ENCODE measurements at places on chromosomes 5 and 9.

GRCh38 chr5:135038205-135038812, 4.3 kb upstream of the PITX1 start:
- DNase-seq: no peak

DNA sequence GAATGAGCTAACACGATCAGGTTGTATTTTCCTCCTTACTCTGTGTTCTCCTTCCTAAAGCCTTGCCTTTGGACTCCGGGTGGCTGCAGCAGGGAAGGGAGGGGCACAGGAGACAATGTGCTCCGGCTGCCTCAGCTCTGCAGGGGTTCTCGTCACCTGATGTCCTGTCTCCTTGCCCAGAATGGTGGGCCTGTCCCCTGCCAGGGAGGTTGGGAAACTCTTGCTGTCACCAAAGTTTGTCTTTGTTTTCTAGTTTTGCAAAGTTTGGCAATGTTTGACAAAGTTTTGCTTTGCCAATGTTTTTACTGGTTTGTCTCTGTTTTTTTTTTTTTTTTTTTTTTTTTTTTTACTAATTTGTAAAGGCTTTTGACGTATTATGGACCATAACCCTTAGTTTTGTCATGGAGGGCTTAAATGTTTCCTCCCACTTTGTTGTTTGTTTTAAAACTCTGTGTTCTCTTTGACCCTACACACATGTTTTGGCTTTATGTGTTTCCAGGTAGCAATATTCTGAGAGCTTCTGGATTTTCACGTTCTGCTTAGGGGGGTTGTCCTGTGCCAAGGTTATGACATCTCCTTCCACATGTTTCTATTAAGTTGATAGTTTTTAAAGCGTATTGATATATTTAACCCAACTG, 49.3 kb downstream of the GADD45G start:
- no peak for DNase-seq

DNA sequence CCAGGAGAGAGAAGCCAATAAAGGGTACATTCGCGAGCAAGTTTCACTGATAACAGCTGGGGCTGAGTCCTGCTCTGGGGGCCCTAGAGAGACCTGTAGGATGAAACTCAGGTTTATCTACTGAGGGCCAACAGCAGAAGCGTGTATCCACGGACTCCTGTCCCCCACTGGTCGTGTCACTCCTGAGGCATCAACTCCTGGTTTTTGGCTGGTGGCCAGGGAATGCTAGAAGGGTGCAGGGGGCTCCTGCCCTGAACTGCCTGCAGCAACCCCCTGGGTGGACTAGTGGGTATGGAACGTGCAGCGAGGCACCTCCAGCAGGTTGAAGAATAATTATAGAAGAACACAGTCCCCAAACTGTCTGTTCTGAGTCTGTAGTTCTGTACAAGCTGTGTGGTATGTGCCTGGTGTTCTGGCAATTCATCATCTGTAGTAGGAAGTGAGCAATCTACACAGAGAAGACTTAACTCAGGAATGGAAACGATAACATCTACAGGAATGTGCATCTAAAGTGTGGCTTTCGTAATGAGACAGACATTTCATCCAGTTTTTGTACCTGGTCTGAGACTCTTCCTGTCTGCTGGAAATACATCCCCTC, 64.5 kb upstream of the GNA14 start:
- no peak for DNase-seq

DNA sequence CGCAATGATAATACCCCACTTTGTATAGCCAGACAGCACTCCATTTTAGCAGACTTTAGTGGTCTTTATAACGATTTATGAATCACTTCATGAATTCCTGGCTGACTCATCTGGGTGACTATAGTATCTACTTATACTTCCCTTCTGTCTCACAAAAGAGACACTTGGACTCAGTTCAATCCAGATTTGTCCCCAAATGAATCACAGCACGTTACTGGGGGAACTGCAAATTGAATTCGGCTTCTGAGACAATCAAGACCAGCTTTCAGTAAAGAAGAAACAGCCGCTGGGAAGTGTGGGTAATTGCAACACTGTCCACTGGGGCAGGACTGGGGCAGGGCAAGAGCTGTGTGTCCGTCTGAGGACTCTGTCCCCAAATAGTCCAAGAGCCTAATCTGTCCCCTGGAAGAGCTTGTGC, 337.3 kb upstream of the RFX3 start:
- no peak for DNase-seq

- no peak for DNase-seq
Observed at GRCh38 chr9:114370968-114371320, 16.8 kb downstream of the AKNA start.

DNA sequence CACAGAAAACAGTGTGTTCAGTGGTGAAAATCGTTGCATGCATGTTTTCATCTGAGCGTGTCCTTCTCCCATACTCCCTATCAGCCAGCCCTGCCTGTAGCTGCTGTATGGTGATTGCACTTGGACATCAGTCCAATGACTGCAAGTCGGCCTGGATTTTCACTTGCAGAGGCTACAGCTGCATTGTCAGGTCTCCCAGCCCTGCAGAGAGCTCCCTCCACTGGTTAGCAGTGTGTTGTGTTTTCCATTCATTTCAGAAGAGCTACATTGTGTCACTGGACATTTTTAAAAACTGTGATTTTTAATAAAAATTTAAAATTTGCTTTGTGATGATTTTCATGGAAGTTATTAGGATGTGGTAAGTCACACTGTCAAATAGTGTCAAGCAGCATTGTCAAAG, 96.6 kb downstream of the SYK start:
- no peak for DNase-seq

DNA sequence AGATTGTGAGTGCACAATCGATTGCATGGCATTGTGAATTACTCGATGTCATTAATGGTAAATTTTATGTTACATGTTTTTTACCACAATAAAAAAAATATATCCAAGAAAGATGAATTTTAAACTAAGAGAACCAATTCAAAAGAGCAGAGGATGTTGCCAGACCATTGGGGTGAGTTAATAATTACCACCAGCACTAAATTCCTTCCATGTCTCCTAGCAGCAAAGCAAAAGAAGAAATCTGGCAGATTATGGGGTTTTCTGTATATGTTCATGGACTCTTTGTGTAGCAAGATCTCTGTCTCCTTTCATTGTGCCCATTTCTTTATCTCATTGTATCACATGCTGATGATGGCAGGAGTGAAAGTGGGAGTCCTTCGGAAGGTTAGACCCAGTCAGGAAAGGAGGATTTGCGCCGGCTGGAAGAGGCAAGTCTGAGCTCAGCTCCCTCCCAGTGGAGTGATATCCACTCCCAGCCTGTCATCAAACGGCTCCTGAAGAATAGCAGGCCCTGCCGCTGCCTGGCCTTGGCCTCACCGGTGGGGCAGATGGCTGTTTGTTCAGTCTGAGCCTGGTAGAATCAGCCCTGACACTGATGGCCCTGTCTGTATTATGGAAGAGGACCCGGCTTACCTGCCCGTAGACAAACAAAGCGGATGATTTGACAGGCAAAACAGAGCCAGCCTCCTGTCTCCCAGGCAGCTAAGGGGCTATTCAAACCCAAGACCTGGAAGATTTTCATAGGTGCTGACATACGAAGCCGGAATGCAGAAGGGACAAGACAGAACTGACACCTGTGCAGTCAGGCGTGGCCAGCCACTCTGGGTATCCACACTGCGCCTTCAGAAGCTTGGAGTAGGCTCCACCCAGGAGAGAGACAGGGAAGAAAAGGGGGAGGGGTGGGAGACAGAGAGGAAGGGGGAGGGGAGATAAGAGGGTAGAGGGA, 21.9 kb upstream of the FOXE1 start:
- DNase-seq: no peak

GRCh38 chr5:111820072-111820471, 63.1 kb upstream of the NREP start:
- no peak for DNase-seq

GRCh38 chr5:172700365-172701290, 59.6 kb downstream of the NEURL1B start:
- DNase-seq: no peak

DNA sequence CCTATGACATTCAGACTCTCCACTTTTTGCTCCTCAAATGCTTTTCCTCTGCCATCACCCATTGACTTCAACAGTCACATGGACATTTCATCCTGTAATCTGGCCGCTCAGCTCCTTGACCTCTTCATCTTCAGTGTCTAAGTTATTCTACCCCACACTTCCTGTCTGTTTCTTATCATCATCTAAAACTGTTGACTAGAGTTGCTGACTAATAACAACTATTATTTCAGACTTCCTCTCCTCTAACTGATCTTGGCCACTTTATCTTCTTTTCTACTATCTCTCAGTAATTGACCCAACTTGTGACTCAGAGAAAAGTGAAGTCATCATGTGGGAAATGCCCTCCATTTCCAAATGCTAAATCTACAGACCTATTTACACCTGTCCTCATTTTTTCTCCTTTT, 254.7 kb upstream of the TRPC7 start:
- DNase-seq: no peak

DNA sequence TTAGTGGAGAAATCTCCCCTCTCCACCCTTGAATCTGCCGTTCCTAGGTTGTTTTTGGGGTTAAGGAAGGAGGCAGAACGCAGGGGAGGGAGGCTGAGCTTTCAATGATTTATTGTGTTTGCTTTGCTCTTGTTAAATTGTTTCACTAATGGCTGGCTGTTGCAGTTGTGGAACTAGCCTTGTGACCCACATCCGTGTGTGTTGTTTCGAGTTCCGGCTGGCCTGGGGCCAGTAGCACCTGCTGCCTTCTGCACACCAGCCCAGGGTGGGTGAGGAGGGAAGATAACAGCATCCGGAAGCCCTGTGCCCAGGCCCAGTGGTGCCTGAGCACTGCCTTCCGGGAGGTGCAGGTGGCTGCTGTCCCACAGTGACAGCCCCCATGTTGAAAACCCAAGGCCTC, 3.6 kb downstream of the ERGIC1 start:
- DNase-seq: peak; percentile 52

- no peak for DNase-seq
Observed at GRCh38 chr9:109295221-109296130, 25.4 kb downstream of the EPB41L4B start.

DNA sequence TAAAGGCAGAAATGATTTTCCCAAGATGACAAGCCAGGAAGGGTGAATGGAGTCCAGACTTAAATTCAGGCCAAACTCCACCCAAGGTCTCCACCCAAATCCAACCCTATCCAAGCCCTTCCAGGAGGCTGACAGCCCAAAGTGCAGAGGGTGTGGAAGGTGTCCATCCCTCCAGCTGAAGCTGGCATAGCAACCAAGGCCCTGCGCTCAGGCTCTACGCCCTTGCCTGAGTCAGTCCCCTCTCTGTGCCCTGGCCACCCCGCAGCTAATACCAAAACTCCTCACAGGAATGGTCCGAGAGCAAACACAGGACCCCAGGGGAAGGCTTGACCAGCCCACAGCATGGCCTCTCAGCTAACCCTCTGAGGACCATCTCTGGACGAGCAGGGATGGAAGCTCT, 2.1 kb downstream of the SEPTIN8 start:
- DNase-seq: no peak

GRCh38 chr5:76412511-76412910, 9.4 kb downstream of the IQGAP2 start:
- DNase-seq: no peak

DNA sequence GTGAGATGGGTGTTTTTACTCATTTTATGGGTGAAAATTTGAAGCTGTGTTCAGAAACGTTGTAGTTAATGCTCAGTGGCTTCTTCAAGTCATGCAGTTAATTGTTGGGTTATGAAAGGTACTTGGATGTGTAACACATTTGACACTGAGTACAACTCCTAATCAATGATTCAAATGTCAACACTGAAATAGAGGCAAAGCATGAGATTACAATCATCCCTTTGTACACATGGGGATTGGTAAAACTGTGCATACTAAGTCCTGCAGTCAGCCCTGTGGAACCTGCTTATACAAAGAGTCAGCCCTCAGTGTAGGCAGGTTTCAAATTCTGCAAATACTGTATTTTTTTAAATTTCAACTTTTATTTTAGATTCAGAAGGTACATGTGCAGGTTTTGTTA, 3.3 kb downstream of the ABLIM3 start:
- DNase-seq: no peak

GRCh38 chr9:14213504-14213903, 100.4 kb downstream of the NFIB start:
- no peak for DNase-seq

DNA sequence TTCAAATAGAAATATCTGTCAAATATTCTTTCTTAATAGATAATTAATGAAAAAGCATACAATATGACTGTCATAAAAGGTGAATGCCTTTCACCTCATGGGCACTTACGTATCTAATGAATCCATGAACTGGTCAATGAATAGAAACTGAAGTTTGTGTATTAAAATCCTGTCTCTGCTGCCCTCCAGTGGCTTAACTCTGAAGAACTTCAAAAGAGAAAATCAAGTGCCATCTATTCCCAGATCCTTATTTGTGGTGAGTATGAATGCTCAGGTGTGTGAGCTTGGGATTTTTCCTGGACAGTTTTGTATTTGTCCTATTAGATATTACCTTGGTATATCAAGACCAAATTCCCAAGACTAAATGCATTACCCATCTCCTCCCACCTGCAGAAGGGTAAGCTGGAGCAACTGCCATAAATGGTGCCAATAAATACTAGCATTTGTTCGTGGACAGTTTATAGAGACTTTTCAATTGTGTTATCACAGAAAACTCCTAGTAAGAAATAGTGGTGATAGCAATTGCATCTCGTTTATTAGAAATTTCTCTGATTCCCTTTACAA, 44.0 kb upstream of the SVEP1 start:
- no peak for DNase-seq

GRCh38 chr9:132986640-132987620, 8.4 kb downstream of the GFI1B start:
- no peak for DNase-seq
